SIG-M5 (cell line): ENCODE measurements at places on chromosomes 1 and 21.

DNA sequence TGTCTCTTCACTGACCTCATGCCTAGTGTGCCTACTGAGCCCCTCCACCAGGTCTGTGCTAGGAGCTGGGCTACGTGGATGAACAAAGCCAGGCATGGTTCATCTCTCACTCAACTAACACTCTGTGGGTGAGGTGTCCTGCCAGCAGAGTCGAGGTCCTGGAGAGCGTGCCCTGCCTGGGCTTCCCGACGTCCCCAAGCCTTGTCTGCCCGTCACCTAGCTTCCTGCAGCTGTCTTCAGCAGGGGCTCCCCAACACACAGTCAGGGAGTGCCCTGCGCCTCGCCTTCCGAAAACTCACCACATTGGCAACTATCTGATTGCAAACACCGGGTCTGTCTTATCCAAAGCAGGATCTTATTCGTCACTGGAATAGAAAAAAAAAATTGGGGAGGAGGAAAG lies 167.5 kb upstream of the ZC3H12A start:
- DNase-seq: no peak

GRCh38 chr1:159289060-159289459 lies 13.1 kb upstream of the FCER1A start:
- no peak for DNase-seq

DNA sequence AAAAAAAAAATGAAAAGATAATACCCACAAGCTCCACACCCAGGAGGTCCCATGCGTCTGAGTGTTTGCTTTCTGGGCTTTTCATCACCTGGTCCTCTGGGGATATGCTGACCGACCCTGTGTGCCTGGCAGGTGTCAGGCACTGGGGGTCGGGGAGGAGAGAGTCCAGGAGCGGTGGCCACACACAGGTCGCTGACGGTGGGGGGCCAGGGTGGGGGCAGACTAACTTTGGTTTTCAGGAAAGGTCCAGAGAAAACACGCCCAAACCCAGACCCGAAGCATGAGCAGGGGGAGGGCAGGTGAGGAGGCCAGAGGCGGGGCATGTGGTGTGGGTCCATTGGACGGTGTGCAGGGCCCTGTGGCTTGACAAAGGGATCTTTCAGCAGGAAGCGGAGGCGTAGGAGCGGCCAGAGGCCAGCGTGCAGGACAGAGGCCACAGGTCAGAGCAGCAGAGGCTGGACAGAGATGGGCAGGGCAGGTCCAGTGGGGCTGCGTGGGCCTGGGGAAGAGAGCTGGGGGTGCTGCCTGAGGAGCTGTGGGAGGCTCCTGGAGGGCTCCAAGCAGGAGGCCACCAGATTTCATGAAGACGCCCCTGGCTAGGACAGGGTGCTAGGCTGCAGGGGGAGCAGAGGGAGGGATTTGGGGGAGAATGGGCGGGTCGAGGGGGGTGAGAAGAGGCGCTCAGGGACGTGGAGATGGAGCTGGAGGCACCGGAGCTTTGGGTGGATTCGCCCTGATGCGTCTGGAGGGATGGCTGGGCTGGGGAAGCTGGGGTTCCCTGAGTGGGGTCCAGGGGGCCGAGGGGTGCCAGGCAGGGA lies 15.8 kb downstream of the RNF223 start:
- no peak for DNase-seq

- no peak for DNase-seq
Measured at GRCh38 chr1:82486468-82486867, 685.7 kb downstream of the ADGRL2 start.

DNA sequence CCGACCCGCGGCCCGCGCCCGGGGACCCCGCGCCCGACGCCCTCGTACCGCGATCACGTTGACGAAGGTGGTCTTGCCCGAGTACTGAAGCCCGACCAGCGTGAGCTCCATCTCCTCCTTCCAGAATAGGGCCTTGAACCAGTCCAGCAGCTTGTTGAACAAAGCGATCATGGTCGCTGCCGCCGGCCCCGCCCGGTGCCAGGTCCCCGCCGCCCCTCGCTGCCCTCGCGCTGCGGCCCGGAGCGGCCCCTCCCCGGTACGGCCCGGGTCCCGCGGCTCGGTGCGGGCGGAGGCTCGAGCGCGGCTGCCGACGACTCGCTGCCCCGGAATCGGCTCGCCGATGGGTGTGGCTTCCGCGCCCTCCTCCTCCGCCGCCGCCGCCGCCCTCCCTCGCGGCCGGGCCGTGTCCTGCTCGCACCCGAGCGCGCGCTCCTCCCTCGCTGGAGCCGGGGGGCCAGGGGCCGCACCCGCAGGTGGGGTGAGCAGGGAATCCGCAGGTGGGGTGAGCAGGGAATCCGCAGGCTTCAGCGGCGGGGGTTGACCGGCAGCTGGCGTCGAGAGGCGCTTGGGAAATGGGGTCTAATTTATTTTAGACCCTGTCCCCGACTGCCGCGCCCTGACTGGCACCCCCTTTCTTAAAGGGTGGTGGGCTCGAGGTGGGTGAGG lies at the start of gene ARL8A:
ARL8A (minus strand) TSS at position 336 of the 666 bp plus-strand sequence; CDS start at position 171, 165 bp downstream.
- no peak for DNase-seq

GRCh38 chr1:224109981-224110380 lies 3.9 kb upstream of the FBXO28 start:
- no peak for DNase-seq

- DNase-seq: no peak
Measured at GRCh38 chr1:170623171-170623570, 40.8 kb upstream of the PRRX1 start.

- no peak for DNase-seq
Measured at GRCh38 chr1:30886710-30887428, 21.7 kb downstream of the SDC3 start.

- no peak for DNase-seq
Measured at GRCh38 chr1:40818264-40818961, 34.8 kb downstream of the KCNQ4 start.

DNA sequence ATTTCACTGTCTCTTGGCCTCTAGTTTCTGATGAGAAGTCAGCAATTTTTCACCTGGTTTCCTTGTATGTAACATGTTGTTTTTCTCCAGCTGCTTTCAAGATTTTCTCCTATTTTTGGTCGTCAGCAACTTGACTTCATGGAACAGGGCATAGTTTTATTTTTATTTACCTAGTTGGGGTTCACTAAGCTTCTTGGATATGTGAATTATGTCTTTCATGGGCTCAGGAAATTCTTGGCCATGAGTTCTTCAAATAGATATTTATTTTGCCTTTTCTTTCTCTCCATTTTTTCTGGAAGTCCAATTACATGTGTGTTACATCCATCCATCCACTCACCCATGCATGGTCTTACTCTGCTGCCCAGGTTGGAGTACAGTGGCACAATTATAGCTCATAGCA lies 13.7 kb downstream of the SDHB start:
- DNase-seq: no peak

DNA sequence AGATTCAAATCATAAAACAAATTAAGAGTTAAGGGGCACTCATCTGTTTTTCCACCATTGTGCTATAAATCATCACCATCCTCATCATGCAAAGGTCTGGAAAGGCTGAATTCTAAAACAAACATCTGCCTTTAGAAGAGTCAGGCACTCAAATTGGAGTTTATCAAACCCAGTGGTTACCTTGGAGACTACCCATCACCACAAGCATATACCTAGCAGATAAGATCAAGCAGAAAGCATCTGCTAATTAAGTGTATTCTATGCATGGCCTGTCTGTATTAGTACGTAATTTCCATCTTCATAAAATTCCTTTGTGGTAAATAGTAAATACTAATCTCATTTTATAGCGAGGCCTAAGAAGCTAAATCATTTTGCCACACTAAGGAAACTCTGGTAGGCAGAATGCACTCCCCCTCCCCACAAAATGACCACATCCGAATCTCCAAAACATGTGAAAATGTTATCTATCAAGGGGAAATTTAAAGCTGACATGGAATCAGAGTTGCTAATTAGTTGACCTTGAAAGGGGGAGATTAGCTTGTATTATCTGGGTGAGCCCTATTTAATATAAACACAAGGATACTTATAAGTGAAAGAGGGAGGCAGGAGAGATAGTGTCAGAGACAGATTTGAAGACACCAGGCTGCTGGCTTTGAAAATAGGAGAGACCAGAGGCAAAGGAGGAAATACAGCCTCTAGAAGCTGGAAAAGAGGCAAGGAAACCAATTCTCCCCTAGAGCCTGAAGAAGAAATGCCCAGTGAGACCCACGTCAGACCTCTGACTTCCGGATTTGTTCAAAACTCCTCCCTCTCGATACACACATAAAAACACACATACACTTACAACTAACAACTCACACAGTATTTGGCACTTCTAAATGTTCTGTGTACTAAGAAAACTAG lies 23.2 kb downstream of the ARID4B start:
- no peak for DNase-seq

GRCh38 chr1:33348194-33348593 lies 27.3 kb upstream of the A3GALT2 start:
- no peak for DNase-seq

- DNase-seq: no peak
Measured at GRCh38 chr1:31984419-31985347, 29.0 kb upstream of the KHDRBS1 start.

GRCh38 chr1:243526180-243526579 lies 270.3 kb downstream of the SDCCAG8 start:
- DNase-seq: no peak

DNA sequence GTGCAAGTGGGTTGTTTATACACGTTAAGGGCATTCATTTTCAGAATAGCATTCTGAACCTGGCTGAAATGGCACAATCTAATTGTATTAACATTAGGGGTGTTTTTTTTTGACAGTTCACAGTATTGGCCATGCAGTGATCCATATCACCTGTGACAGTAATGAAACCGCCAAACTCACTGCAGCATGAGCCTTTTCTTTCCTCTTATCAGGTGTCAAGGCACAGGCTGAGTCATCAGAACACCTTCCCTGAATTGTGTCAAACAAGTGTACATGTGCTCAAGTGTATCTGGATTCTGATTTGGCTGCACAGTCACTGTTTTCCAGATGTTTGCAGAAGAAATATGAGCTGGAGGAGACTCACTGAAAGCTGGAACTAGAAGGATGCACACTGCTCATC lies 47.7 kb upstream of the C8B start:
- DNase-seq: no peak

GRCh38 chr1:47927165-47927564 lies 70.0 kb downstream of the TRABD2B start:
- DNase-seq: no peak

GRCh38 chr1:151968058-151968457 lies 25.6 kb downstream of the S100A10 start:
- DNase-seq: no peak

GRCh38 chr1:115650961-115651360 lies 9.2 kb downstream of the VANGL1 start:
- DNase-seq: no peak

DNA sequence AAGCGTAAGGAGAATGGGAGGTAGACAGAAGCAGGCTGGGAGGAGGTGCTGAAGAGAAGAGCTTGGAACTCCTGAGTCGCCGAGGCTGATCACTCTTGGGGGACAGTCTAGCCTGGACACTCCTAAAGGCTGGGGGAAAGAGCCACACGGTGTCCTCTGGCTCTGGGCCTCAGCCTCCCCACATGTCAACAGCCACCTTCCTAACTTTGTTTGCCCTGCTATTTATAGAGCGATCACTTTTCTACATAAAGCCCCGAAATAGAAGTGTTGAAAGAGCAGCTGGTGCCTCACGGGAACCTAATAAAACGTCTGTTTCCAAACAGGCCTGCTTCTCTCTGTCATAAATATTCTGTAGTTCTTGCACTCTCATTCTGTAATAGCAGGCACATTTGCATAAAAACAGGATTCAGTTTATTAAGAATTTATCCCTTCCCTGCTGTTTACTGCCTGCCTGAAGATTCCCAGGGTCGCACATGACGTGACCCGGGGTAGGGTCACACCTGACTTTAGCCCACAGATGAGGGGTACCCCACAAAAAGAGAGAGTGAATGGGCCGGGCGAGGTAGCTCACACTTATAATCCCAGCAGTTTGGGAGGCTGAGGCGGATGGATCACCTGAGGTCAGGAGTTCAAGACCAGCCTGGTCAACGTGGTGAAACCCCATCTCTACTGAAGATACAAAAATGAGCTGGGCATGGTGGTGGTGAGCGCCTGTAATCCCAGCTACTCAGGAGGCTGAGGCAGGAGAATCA lies 212.5 kb downstream of the TOMM20 start:
- peak; percentile 94 for DNase-seq

- no peak for DNase-seq
Measured at GRCh38 chr1:166906647-166907046, 30.6 kb upstream of the TADA1 start.

DNA sequence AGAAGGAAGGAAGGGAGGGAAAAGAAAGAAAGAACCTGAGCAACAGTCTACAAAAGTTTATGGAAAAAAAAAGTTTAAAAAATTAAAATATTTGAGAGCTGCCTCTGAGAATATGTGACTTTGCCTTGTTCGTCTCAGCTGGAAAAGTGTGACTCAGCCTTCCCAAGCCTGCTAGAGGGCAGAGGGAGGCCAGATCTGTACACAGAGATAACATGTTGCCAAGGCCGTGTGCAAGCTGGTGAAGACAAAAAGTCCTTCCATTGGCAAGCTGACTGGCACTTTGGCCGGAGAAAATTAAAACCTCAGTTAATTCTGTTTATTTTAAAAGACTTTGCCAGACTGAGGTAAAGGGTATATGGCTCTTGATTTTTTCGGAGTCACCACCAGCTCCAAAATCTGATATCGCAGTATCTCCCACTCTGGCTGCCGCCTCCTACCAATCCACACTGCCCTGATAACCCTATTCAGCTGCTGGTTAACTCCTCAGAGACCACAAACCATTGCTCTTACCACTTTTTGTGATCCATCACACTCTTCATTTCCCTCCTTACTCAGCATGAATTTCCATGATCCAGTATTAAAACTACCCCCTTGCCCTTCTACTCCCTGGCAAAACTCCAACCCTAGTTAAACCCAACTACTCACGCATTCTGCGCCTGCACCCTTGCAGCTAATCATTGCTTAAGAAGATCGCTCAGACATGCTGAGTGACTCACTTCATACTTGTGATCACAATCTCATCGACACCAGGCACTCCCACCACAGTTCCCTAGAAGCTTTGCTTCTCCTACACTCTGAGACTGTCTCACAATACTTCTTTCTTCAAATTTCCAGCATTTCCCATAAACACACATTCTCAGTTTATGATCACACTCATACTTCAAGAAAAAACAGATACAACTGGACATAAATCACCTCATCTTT lies 5.7 kb upstream of the PPP1R15B start:
- DNase-seq: peak; percentile 85

GRCh38 chr1:206784471-206784903 lies 12.2 kb upstream of the IL10 start:
- no peak for DNase-seq

DNA sequence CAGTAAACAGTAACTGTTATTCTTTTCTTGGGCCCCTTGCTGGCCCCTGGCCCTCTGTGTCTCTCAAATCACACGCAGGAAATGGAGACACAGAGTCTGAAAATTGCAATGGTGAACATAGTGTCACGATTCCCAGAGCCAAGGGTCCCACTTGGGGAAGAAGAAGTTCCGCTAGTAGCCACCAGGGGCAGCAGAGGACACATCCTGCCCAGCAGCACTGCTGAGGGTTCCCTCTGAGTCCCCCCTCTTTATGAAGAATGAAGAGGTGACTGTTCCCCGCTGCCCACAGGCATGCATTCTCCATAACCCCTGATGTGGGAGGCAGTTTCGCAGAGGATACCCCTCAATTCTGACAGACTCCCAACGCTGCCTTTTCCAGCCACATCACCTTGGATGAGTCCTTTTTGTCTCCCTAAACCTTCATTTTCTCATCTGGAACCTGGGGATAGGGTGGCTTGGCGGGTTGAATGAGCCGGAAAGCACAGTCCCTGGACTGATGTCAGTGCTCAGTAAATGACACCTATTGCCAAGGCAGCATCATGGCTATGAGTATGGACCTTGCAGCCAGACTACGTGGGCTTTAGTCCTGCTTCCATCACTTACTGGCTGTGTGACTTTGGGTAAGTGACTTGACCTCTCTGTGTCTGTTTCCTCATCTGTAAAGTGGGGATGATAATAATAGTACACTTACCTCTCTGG lies 238.0 kb upstream of the TMEM51 start:
- DNase-seq: no peak
